Stomach (tissue), 19 donors: ENCODE measurements at places on chromosomes 11 and 22. TPM values are rescaled to one million over a fixed set of nuclear protein-coding genes. Genes with fewer than 3 reads are reported as not detected.

KCNK4 gene
- polyA plus RNA-seq = not detected

TUBA8 gene
- 4.1 TPM for polyA plus RNA-seq

NUDT8 gene
- polyA plus RNA-seq = 19.5 TPM

BAD gene
- 137 TPM for polyA plus RNA-seq

FXYD6 gene
- 39.4 TPM for polyA plus RNA-seq

DNA sequence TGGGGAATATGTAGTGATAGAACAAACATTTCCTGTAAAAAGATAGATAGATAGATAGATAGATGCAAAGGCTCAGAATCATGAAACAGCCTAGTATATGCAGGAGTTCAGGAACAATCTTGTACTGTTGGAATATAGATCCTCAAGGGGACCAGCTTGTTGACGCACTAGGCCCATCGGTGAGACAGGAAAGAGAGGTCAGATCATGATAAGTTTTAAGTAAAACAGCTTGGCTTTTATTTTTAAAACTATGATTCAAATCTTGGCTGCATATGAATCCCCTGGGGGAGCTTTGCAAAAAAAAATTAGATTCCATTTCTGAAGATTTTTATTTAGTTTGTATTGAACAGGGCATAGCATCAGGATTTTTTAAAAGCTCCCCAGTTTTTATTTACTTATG is 185.8 kb downstream of the TRPC6 start:
- H3K36me3 ChIP-seq = no peaks in the 10 kb centered on the region
- no peaks in the 10 kb centered on the region for H3K27me3 ChIP-seq
- H3K4me1 ChIP-seq = no peaks in the 10 kb centered on the region
- no peak for DNase-seq

DNA sequence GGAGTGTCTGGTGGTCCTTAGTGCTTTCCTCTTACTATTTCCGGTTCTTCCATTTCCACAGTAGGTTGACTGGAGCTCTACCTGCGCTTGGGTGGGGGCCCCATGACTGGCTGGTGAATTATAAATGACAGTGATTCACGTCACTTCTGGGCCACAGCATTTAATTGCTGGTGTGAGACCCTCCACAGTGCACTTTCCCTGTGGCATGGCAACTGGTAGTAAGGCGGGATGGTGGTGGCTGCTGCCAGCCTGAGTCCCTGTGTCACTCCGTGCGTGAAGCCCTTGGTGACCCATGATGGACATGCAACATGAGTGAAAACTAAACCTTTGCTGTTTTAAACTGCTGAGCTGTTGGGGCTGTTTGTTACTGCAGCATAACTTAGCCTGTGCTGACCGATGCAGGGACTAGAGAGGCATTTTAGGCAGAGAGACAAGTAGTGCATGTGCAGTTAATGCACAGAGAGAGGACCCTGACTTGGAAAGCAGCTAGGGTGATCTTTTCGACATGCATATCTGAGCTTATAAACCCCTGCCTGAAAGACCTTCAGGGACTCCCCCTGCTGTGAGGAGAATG is 3.1 kb downstream of the PRDM11 start:
- no peak overlapping the region for H3K4me3 ChIP-seq
- H3K27ac ChIP-seq = no peak overlapping the region
- H3K27me3 ChIP-seq = no peaks in the 10 kb centered on the region

DNA sequence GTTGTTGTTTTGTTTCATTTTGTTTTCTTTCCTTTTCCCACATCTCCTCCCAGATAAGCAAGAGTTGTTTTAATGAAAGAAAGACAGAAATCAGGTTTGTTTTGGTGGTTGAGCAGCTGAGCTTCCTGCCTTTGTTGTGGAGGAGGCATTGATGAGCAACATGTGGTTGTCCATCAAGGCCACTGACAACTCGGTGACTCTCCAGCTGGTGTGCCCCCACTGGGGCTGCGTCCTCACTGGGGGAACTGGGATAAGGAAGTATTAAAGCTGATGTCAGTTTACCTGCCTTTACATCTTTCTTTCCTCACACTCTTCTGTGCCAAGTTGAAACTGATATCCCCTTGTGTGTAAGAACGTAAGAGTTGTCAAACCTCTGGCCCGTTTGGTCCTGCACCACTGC is 5.9 kb downstream of the VPS26B start:
- peaks cover 34% of the 10 kb centered on the region for H3K4me1 ChIP-seq
- DNase-seq = no peak
- no peak overlapping the region for H3K4me3 ChIP-seq
- H3K27me3 ChIP-seq = no peaks in the 10 kb centered on the region
- H3K27ac ChIP-seq = no peak overlapping the region

GRCh38 chr11:35165423-35166368 is 26.7 kb downstream of the CD44 start:
- H3K27ac ChIP-seq = peak overlapping the region; percentile 80
- no peaks in the 10 kb centered on the region for H3K36me3 ChIP-seq
- H3K4me3 ChIP-seq = no peak overlapping the region
- peaks cover 26% of the 10 kb centered on the region for H3K4me1 ChIP-seq
- peak; percentile 85 for DNase-seq

GRCh38 chr11:95306801-95307200 is 75.8 kb upstream of the SESN3 start:
- H3K27ac ChIP-seq = no peak overlapping the region
- no peaks in the 10 kb centered on the region for H3K27me3 ChIP-seq
- H3K36me3 ChIP-seq = no peaks in the 10 kb centered on the region
- H3K4me1 ChIP-seq = no peaks in the 10 kb centered on the region
- no peak for DNase-seq

- no peaks in the 10 kb centered on the region for H3K36me3 ChIP-seq
- H3K27me3 ChIP-seq = no peaks in the 10 kb centered on the region
- DNase-seq = no peak
Observed at GRCh38 chr11:126830216-126830806, 170.3 kb downstream of the KIRREL3 start.

GRCh38 chr22:48797731-48798130 is 1029.9 kb downstream of the BRD1 start:
- H3K36me3 ChIP-seq = no peaks in the 10 kb centered on the region
- no peak for DNase-seq
- peaks cover 31% of the 10 kb centered on the region for H3K27me3 ChIP-seq

GRCh38 chr11:120884154-120885020 is 139.5 kb upstream of the TBCEL start:
- no peak for DNase-seq
- no peak overlapping the region for H3K4me3 ChIP-seq
- H3K27me3 ChIP-seq = no peaks in the 10 kb centered on the region
- no peak overlapping the region for H3K27ac ChIP-seq
- H3K4me1 ChIP-seq = no peaks in the 10 kb centered on the region

DNA sequence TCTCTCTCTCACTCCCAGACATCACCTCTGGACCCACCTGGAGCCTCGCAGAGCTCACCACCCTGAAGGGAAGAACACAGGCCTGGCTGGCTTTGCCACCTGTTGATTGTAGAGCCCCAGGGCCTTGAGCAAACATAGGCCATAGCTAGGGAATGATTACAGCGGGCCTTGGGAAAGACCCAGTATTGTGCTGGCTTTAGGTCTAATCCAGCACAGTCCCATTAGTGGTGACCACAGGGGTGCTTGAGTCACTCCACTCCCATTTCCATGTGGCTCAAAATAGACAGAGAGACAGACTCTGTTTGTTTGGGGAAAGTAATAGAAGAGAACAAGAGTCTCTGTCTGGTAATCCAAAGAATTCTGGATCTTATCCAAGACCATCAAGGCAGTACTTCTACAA is 42.7 kb upstream of the FAM181B start:
- no peak overlapping the region for H3K4me3 ChIP-seq
- H3K27me3 ChIP-seq = no peaks in the 10 kb centered on the region
- H3K27ac ChIP-seq = no peak overlapping the region

- no peak for DNase-seq
- no peaks in the 10 kb centered on the region for H3K27me3 ChIP-seq
- no peaks in the 10 kb centered on the region for H3K36me3 ChIP-seq
Observed at GRCh38 chr11:116598036-116598435, 174.8 kb downstream of the BUD13 start.

DNA sequence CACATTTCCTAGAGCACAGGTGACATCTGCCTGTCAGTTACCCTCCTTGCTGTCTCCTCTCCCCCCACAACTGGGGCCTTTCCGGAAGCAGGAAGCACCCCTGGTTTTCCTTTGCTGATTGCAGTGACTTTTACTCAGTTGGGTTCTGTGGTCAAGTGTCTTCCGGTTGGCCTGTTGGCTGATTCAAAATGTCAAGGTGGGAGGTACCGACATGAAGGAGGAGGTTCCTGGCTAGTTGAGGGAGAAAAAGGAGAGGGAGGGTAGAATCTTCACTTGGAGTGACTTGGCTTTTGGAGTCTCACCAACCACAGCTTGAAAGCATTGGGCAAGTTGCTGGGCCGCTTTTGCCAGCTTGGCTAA is 9.3 kb upstream of the ADAMTS15 start:
- no peaks in the 10 kb centered on the region for H3K36me3 ChIP-seq
- no peak overlapping the region for H3K4me3 ChIP-seq
- no peak for DNase-seq
- peaks cover 15% of the 10 kb centered on the region for H3K4me1 ChIP-seq

GRCh38 chr11:26976389-26976788 is 17.5 kb upstream of the FIBIN start:
- H3K4me3 ChIP-seq = no peak overlapping the region
- no peaks in the 10 kb centered on the region for H3K27me3 ChIP-seq
- DNase-seq = no peak
- H3K4me1 ChIP-seq = no peaks in the 10 kb centered on the region
- H3K36me3 ChIP-seq = no peaks in the 10 kb centered on the region

DNA sequence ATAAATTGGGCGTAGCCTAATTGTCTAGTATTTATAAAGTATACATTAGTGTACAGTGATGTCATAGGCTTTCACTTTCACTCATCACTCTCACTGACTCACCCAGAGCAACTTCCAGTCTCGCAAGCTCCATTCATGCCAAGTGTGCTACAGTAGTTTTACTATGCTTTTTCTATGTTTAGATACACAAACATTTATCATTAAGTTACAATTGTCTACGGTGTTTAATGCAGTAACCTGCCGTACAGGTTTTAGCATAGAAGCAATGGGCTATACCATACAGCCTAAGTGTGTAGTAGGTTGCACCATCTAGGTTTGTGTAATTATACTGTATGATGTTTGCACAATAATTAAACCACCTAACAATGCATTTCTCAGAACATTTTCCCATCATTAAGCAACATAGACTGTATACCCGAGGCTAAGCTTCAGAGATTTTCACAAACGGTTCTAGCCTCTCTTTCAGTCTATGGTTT is 17.5 kb downstream of the OR9G1 start:
- H3K4me3 ChIP-seq = no peak overlapping the region
- H3K27ac ChIP-seq = no peak overlapping the region
- no peak for DNase-seq
- H3K4me1 ChIP-seq = no peaks in the 10 kb centered on the region

DNA sequence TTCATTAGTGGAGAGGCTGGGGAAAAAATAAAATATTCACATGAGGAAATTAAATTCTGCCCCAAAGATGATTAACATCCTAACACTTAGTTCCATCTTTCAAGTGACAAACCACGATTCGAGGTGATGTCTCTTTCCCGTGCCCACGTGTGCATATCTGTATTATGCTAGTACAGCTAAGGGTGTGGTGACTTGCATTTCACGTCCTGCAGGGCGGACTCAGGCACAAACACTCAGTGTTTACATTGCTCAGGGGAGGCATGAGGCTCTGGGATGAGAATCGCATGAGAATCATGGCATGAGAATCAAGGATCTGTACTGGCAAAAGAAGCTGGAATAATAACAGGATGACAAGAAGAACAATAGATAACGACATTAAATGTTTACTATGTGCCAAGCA is 179.4 kb downstream of the NTM start:
- no peaks in the 10 kb centered on the region for H3K4me1 ChIP-seq
- no peak for DNase-seq
- H3K4me3 ChIP-seq = no peak overlapping the region
- no peaks in the 10 kb centered on the region for H3K36me3 ChIP-seq

GRCh38 chr11:62682518-62682917 is 3.6 kb upstream of the UBXN1 start:
- H3K4me3 ChIP-seq = no peak overlapping the region
- no peak overlapping the region for H3K27ac ChIP-seq
- peaks cover 5% of the 10 kb centered on the region for H3K36me3 ChIP-seq

GRCh38 chr22:46575911-46576555 is 38.6 kb upstream of the CELSR1 start:
- H3K4me1 ChIP-seq = peaks cover 74% of the 10 kb centered on the region
- no peak for DNase-seq
- H3K4me3 ChIP-seq = peak overlapping the region; percentile 51
- H3K36me3 ChIP-seq = no peaks in the 10 kb centered on the region
- no peaks in the 10 kb centered on the region for H3K27me3 ChIP-seq

DNA sequence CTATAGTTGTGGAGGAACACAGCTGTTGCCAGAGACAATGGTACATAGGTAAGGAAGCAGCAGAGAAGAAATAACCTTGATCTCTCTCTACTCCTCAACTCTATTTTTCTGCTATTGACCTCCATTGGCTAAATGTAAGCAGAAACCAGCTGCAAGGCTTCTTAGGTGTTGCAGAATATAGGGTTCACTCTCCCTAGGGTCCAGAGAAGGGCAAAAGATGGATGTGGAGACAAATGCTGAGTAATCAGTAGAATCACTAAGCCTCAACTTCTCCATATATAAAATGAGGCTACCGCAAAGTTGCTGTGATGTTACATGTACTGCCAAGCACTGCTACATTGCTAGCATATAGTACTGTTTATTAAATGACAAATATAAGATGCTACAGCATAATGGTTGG is 120.6 kb downstream of the PDE3B start:
- no peaks in the 10 kb centered on the region for H3K4me1 ChIP-seq
- H3K27me3 ChIP-seq = no peaks in the 10 kb centered on the region
- no peaks in the 10 kb centered on the region for H3K36me3 ChIP-seq
- no peak overlapping the region for H3K4me3 ChIP-seq
- no peak for DNase-seq
- no peak overlapping the region for H3K27ac ChIP-seq

DNA sequence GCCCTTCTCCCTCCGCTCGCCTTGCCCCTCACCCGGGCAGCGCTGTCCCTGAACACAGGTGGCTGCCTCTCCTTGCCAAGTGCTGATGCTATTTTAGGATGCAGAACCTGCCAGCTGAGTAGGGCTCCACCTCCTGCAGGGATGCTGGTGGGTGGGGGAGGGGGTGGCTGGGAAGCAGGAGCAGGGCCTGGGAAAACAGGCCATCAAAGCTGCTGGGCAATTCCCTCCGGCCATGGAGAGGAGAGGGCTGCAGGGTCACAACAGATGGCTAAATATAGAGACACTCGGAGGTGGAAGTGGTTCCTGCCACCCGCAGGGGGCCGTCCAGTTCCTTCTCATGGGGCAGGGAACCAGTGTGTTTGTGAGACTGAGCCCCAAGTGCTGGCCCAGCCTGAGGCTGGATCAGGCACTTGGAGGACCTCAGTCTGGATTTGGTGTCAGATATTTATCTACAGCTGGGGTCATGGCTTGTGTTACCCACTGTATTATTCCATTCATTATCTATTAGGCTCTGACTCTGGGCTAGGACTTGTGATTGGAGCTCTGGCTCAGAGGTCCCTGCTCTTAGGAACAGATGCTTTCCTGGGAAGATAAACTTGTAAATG is 59.6 kb downstream of the LRRC32 start:
- no peak overlapping the region for H3K4me3 ChIP-seq
- H3K4me1 ChIP-seq = peaks cover 4% of the 10 kb centered on the region
- no peaks in the 10 kb centered on the region for H3K27me3 ChIP-seq
- H3K36me3 ChIP-seq = no peaks in the 10 kb centered on the region
- H3K27ac ChIP-seq = no peak overlapping the region
- no peak for DNase-seq
